ENCODE measurements at places on chromosomes 12 and 14. TPM values are rescaled to one million over a fixed set of nuclear protein-coding genes. Genes with fewer than 3 reads are reported as not detected.

DNA sequence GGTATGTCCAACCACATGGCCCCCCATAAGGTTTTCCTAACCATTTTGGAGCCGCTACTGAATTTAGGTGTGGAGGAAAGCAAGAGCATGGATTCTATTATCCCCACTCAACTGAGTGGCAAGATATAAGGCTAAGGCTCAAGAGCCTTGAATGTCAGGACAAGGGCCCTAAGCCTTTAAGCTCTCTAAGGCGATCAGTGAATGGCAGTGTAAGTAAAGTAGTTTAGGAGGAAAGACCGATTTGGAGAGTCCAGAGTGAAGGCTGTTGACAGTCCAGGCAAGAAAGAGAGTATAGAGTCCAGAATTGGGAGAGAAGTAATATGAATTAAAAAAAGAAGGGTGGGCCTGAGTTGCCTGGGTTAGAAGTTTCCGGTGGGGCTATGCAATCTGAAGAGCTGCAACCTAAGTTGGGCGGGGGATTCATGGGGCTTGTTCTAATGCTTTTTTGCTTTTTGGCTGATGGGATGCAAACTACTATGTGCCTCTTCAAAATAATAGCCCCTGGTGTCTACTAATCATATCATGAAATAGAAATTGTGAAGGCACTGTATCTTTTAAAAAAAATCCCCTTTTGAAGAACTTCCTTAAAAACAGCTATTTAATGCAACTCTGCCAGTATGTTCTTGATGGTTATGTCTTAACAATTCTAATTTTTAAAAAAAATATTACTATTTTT is at the start of gene SPIC:
TSS of gene SPIC (plus strand) at position 626 of the 676 bp plus-strand sequence. CDS start 1,569 bp downstream, outside the sequence.
- H3K4me1 ChIP-seq = no peaks in the 10 kb centered on the region
- no peak for DNase-seq
- peaks cover 3% of the 10 kb centered on the region for H3K27me3 ChIP-seq
- H3K4me3 ChIP-seq = no peak within 1 kb of the TSS
- no peak within 1 kb of the TSS for H3K27ac ChIP-seq

- H3K36me3 ChIP-seq = no peaks in the 10 kb centered on the region
- H3K27ac ChIP-seq = peak overlapping the region; percentile 30
- DNase-seq = no peak
- peaks cover 13% of the 10 kb centered on the region for H3K4me1 ChIP-seq
- no peaks in the 10 kb centered on the region for H3K27me3 ChIP-seq
These were observed 58.9 kb upstream of the EEA1 start for GRCh38 chr12:92987846-92988621.

GRCh38 chr12:41932470-41932991 is 212.1 kb downstream of the GXYLT1 start:
- no peak overlapping the region for H3K27ac ChIP-seq
- H3K4me3 ChIP-seq = peak overlapping the region; percentile 40

DNA sequence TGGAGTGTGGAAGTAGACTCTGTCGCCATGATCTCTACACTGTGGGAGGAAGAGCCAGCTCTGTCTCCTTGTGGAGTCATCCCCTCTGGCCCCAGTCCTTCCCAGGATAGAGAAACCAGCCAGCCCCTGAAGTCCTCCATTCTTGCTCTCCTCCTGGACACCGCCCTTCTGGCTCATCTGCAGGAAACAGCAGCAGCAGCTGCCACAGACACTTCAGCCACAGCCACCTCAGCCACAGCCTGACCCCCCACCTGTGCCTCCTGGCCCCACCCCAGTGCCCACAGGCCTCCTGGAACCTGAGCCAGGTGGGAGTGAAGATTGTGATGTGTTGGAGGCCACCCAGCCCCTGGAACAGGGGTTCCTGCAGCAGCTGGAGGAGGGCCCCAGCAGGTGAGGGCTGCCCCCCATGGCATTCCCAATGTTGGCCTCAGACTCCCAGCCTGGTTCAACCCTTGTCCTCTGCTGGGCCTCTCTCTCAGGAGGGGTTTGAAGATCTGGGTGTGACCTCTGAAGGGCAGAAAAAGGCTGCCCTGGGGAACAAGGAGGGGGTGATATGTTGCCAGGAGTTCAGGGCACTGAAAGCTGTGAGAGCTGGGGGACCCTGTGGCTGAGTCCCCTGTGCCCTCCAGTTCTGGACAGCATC is 10.5 kb downstream of the PRPF40B start:
- H3K4me1 ChIP-seq = peaks cover 13% of the 10 kb centered on the region
- no peak overlapping the region for H3K4me3 ChIP-seq
- no peak overlapping the region for H3K27ac ChIP-seq
- DNase-seq = no peak

DNA sequence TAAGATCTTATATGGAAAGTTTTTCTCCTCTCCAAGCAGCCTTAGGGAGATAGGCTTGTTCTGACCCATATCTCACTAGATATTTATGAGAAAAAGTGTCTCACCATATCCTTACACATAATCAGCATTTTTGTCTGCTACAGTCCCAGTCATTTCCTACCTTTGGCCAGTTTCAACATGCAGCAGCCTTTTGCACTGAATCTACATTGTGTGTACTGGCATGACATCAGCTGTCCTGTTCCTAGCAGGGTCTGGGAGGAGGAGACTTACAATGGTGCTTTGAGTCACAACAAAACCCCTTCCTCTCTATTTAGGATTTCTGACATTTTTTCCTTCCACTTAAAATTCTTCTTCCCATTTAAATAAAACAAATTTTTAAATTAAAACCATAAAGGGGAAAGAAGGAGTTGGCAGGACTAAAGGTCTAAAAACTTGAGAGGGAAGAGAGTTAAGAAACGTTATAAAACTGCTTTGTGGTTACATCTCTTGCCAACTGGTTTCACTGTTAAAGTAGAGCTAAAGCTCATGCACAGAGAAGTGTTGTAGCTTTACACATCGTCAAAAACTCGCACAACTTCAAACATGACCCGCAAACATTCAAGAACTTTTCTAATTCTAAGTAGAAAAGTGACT is 53.3 kb upstream of the CERS5 start:
- peaks cover 20% of the 10 kb centered on the region for H3K4me1 ChIP-seq
- H3K36me3 ChIP-seq = peaks cover 42% of the 10 kb centered on the region
- peak; percentile 18 for DNase-seq
- H3K4me3 ChIP-seq = peak overlapping the region; percentile 39
- H3K27me3 ChIP-seq = no peaks in the 10 kb centered on the region

- no peak overlapping the region for H3K27ac ChIP-seq
- no peaks in the 10 kb centered on the region for H3K27me3 ChIP-seq
- no peaks in the 10 kb centered on the region for H3K4me1 ChIP-seq
- DNase-seq = no peak
These were observed 388.5 kb downstream of the AACS start for GRCh38 chr12:125453751-125454150.

- no peaks in the 10 kb centered on the region for H3K36me3 ChIP-seq
- no peak overlapping the region for H3K4me3 ChIP-seq
- H3K27ac ChIP-seq = no peak overlapping the region
These were observed 67.3 kb downstream of the SLC2A13 start for GRCh38 chr12:40038619-40039018.

GRCh38 chr14:68741477-68741791 is 51.4 kb downstream of the ZFP36L1 start:
- H3K4me1 ChIP-seq = peaks cover 12% of the 10 kb centered on the region
- no peak overlapping the region for H3K4me3 ChIP-seq
- no peaks in the 10 kb centered on the region for H3K36me3 ChIP-seq

DNA sequence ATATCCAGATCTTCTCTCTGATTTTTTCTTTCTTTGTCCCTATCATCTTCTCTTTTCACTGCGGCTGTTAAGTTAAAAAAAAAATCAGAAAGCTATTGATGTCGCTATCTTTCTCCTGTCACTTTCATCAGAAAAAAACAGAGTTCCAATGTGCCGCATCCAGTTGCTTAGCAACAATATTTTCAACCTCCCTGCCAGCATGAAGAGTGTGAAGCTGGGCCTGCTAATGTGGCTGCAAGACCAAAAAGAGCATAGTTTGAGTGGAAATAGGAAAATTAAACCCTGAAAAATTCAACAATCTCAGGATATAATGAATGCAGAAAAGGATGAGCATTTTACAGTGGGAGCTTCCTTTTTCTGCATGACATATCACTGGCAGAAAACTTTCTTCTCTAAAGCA is 1025.4 kb upstream of the LRFN5 start:
- no peak overlapping the region for H3K4me3 ChIP-seq
- H3K27me3 ChIP-seq = no peaks in the 10 kb centered on the region

- DNase-seq = no peak
- no peaks in the 10 kb centered on the region for H3K36me3 ChIP-seq
- H3K4me3 ChIP-seq = no peak overlapping the region
- H3K27ac ChIP-seq = no peak overlapping the region
- H3K4me1 ChIP-seq = no peaks in the 10 kb centered on the region
These were observed 51.0 kb downstream of the WDHD1 start for GRCh38 chr14:54975856-54976255.

GRCh38 chr14:54226103-54226502 is 170.7 kb upstream of the CDKN3 start:
- no peaks in the 10 kb centered on the region for H3K27me3 ChIP-seq
- H3K27ac ChIP-seq = no peak overlapping the region
- H3K4me3 ChIP-seq = no peak overlapping the region
- no peaks in the 10 kb centered on the region for H3K36me3 ChIP-seq

DNA sequence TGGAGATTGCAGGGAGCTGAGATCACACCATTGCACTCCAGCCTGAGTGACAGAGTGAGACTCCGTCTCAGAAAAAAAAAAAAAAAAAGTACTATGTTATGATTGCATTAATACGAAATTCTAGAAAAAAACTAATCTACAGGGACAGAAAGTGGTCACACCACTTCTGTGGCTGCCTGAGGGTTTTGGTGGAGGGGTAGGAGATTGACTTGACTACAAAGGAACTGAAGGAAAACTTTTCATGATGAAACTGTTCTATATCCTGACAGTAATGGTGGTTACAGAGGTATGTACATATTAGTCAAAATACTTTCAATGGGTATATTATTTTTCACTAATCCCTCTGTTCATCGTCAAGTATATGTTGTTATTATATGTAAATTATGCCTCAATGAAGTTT is 42.1 kb downstream of the FOXN3 start:
- no peak for DNase-seq
- H3K4me1 ChIP-seq = peaks cover 15% of the 10 kb centered on the region
- no peaks in the 10 kb centered on the region for H3K27me3 ChIP-seq
- H3K4me3 ChIP-seq = no peak overlapping the region
- H3K36me3 ChIP-seq = peaks cover 3% of the 10 kb centered on the region

GRCh38 chr12:123655420-123655819 is 15.5 kb upstream of the TCTN2 start:
- H3K4me3 ChIP-seq = no peak overlapping the region
- H3K27ac ChIP-seq = no peak overlapping the region
- H3K4me1 ChIP-seq = no peaks in the 10 kb centered on the region
- no peaks in the 10 kb centered on the region for H3K27me3 ChIP-seq
- H3K36me3 ChIP-seq = peaks cover 48% of the 10 kb centered on the region

- H3K4me1 ChIP-seq = no peaks in the 10 kb centered on the region
- no peak overlapping the region for H3K4me3 ChIP-seq
- no peaks in the 10 kb centered on the region for H3K36me3 ChIP-seq
- H3K27me3 ChIP-seq = no peaks in the 10 kb centered on the region
These were observed 191.2 kb upstream of the SSTR1 start for GRCh38 chr14:38016497-38016896.

- no peaks in the 10 kb centered on the region for H3K27me3 ChIP-seq
- no peak overlapping the region for H3K4me3 ChIP-seq
- DNase-seq = no peak
- peaks cover 5% of the 10 kb centered on the region for H3K4me1 ChIP-seq
- H3K27ac ChIP-seq = no peak overlapping the region
These were observed 6.4 kb upstream of the EP400 start for GRCh38 chr12:131943389-131943788.

DNA sequence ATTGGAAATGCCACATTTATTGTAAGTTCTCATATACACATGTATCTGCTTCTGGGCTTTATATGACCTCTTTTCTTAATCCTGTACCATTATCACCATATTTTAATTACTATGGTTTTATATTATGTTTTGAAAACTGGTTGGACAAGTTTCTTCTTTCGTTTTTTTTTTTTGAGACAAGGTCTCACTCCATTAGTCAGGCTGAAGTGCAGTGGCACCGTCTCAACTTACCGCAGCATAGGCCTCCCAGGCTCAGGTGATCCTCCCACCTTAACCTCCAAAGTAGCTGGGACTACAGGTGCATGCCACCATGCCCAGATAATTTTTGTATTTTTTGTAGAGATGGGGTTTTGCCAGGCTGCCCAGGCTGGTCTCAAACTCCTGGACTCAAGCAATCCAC is 44.6 kb downstream of the GALNT4 start:
- peak; percentile 24 for DNase-seq
- H3K27me3 ChIP-seq = no peaks in the 10 kb centered on the region
- no peaks in the 10 kb centered on the region for H3K36me3 ChIP-seq
- H3K4me3 ChIP-seq = no peak overlapping the region
- no peaks in the 10 kb centered on the region for H3K4me1 ChIP-seq

DNA sequence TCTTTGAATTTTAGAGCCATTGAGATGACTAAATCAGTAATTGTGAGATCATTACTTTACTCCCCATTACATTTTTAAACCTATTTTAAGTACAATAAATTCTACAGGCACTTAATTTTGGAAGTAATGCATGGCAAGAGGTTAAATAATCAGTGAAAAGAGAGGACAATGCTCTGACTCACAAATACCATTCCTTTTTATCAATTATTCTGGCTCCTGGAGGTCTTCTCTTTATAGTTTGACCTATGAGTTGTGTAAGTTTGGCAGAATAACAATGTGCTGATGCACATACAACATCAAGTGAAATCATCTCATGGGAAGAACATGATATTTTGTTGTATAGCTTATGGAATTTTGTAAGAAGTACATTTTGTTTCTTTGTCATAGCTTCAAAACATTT is 166.7 kb downstream of the TMTC3 start:
- peaks cover 2% of the 10 kb centered on the region for H3K4me1 ChIP-seq
- DNase-seq = no peak
- H3K4me3 ChIP-seq = no peak overlapping the region
- H3K27ac ChIP-seq = no peak overlapping the region
- no peaks in the 10 kb centered on the region for H3K36me3 ChIP-seq

GRCh38 chr14:54374117-54374884 is 22.5 kb upstream of the CDKN3 start:
- no peak for DNase-seq
- no peak overlapping the region for H3K4me3 ChIP-seq
- no peak overlapping the region for H3K27ac ChIP-seq
- no peaks in the 10 kb centered on the region for H3K27me3 ChIP-seq

The SUSD6 gene
- 40.4 TPM for polyA plus RNA-seq

The MBIP gene
- polyA plus RNA-seq = 29.4 TPM

The LGR5 gene
- polyA plus RNA-seq = 71.9 TPM

The SCNN1A gene
- 25.7 TPM for polyA plus RNA-seq

The NYNRIN gene
- polyA plus RNA-seq = 54.4 TPM

The CLEC12A gene
- 1.5 TPM for polyA plus RNA-seq

The FSCB gene
- not detected for polyA plus RNA-seq

The EPYC gene
- 0.13 TPM for polyA plus RNA-seq

The LMNTD1 gene
- 0.22 TPM for polyA plus RNA-seq

The OVCH1 gene
- polyA plus RNA-seq = 0.28 TPM

The TSHR gene
- polyA plus RNA-seq = 0.16 TPM

The OTX2 gene
- polyA plus RNA-seq = not detected

The CCDC196 gene
- 0.72 TPM for polyA plus RNA-seq

The CLEC2A gene
- polyA plus RNA-seq = not detected

The LBHD2 gene
- polyA plus RNA-seq = not detected

All from large intestine (tissue), 12 donors.